Natural killer cell treated with Interleukin-12 subunit alpha and Interleukin-12 subunit beta and Interleukin-15 and Interleukin-18, amount 100 ng/mL, for 72 hours (primary cell): ENCODE measurements at places on chromosomes 12 and 14. TPM values are rescaled to one million over a fixed set of nuclear protein-coding genes. Genes with fewer than 3 reads are reported as not detected.

DNA sequence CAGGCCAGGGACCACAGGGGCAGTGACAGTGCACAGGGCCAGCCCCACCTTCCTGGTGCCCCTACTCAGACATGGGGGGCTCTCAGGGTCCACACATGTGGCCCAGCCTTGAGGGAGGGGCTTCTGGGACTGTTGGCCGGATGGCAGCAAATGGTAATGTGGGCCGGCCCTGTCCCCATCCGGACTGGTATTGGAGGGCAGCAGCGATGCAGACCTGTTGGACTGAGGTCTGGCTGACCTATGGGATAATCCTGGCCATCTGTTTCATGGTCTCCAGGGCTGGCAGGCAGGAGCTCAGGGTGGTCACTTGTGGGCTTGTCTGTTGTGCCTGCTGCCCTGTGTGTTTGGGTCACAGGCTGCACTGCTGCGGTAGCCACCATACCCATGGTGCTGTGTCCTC is 387.5 kb downstream of the TMEM121 start:
- no peak for DNase-seq

DNA sequence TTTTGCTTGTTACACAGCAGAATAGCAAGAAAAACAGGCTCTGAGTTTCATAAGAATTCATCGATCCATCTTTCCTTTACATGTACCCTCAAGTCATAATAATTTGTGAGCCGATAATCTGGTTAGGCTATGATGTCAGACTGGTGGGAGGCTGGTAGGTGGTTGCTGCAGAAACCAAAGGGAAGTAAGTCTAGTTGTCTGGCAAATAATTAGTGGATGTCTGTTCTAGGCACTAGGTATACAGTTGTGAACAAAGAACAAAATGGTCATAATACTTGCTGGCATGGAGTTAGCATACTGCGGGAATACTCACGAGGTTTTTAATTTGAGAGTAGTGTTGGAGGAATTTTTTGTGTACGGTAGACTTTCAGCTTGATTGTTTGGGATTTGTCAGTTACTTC is 8.8 kb downstream of the SUSD6 start:
- DNase-seq, result no peak

- DNase-seq, result no peak
Measured at GRCh38 chr12:116459011-116459875, 99.9 kb upstream of the MAP1LC3B2 start.

- DNase-seq, result no peak
Measured at GRCh38 chr12:41212625-41213024, 24.5 kb downstream of the PDZRN4 start.

DNA sequence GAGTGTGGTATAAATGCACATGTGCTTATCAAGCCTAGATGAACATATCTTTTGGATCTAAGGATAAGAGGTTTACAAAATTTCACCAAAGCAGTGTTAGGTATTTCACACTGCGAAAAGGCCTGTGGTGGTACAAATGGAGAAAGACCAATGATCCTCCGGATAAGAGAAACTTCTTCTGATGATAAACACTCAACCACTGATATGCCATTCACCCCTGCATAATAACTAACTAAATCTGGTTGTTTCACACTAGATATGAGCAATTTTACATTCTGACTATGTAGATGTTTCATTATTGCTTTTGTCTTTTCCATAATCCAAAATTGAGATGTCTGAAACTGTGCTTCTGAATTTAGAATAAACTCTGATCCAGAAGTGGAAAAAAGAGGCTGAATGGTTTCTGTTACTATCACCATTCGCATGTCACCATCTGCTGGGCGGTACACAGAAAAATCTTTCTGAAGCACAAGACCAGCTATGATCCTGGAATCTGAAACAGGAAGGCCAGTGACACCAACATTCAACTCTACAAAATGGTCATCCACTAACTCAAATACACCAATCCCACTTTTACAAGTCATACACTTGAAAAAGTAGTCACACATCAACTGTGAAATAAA is 1.3 kb downstream of the BBS10 start:
- no peak for DNase-seq

DNA sequence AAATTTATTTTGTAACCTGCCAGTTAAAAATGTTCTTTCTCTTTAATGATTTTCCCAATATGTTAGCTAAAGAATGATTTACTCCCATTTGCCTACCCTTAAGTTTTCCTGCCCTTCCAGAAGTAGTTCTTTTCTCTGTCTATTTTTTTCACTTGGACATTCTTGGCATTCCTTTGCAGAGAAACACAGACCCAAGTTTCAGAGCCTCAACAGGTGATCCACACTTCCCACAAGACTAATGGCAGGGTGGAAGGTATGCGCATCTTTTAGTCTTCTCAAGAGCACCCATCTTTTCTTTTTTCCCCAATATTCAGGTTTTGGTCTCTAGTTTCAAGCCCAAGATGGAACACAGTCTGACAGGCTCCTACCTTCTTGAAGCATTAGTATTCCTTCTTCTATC is 420.7 kb downstream of the ADAMTS20 start:
- DNase-seq, result no peak

Gene RNASE7
- not detected for total RNA-seq

DNA sequence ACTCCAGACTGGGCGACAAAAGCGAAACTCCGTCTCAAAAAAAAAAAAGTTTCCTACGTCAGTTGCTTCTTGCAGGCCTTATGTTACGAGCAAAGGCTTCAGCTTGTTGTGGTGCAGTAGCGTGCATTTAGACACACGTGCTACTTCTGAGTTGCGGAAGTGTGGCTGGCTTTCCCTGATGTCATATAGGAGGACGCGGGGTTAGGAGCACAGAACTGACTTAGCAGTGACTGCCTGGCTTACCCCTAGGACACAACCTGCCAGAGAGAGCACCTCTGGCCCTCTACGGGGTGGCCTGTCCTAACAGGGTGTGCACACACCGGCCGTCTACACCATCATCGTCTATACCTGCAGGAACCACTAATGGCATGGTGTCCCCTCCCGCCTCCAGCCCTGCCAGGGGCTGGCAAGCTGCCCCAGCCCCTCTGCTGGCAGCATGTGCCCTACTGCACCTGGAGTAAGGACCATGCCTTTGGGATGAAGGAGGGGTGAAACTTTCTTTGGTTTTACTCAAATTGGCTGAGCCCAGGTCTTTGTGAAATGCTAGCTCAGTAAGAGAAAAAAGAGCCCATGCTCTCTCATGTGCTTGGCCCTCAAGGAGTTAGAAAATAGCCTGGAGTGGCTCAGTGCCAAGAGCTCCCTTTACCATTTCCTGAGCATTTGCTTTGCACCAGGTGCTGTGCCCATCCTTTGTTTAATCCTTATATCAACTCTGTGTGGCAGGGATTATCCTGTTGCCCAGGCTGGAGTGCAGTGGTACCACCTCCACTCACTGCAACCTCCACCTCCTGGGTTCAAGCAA is 1.7 kb upstream of the GPR68 start:
- no peak for DNase-seq

DNA sequence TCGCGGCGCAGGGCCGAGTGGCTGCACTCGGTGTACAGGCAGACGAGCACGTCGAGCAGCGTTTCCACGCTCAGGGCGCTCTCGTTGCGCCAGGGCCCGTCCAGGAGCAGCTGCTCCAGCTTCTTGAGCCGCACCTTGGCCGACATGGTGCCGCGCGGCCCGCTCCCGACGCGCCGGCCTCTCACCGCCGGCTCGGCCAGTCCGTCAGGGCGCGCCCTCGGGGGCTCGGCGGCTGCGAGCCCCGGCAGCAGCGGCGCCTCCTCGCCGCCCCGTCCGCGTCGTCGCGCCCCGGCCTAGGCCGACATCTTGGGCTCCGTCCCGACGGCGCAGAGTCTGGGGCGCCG is 349 bp downstream of the CDC42BPB start:
- DNase-seq, result no peak
